ENCODE measurements at places on chromosomes 3 and 15.

- H3K27ac ChIP-seq = no peak within 1 kb of the TSS
- DNase-seq = no peak
- peak within 1 kb of the TSS; percentile 39 for H3K4me3 ChIP-seq
Measured at GRCh38 chr3:50204804-50205412, at the start of gene SLC38A3. SLC38A3 (plus strand) TSS chr3:50205271; CDS start chr3:50214200, 8,929 bp downstream.

- no peaks in the 10 kb centered on the region for H3K27me3 ChIP-seq
- peak overlapping the region; percentile 68 for H3K27ac ChIP-seq
- peak overlapping the region; percentile 20 for H3K4me3 ChIP-seq
- DNase-seq = peak; percentile 67
- peaks cover 22% of the 10 kb centered on the region for H3K36me3 ChIP-seq
- peaks cover 65% of the 10 kb centered on the region for H3K4me1 ChIP-seq
Measured at GRCh38 chr15:77002954-77003912, 8.3 kb downstream of the PSTPIP1 start.

DNA sequence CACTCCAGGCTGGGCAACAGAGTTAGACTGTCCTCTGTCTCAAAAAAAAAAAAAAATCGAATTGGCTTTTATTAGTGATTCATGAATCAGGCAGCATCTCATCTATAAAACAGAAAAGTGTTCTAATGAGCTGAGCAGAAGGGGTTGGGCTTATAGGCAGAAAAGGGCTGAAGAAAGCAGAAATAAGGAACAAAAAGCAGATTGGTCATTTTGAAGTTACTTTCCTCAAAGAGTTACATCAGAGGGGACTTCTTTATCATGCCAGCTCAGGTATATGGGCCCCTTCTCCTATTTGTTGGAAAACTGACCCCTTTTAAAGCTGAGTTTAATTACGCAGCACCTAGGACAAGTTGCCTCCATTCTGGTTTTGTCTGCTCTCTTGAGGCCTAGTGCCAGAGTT is 722 bp upstream of the POGLUT1 start:
- H3K4me3 ChIP-seq = no peak overlapping the region
- peaks cover 8% of the 10 kb centered on the region for H3K4me1 ChIP-seq
- DNase-seq = no peak
- H3K36me3 ChIP-seq = peaks cover 16% of the 10 kb centered on the region
- H3K27ac ChIP-seq = no peak overlapping the region

DNA sequence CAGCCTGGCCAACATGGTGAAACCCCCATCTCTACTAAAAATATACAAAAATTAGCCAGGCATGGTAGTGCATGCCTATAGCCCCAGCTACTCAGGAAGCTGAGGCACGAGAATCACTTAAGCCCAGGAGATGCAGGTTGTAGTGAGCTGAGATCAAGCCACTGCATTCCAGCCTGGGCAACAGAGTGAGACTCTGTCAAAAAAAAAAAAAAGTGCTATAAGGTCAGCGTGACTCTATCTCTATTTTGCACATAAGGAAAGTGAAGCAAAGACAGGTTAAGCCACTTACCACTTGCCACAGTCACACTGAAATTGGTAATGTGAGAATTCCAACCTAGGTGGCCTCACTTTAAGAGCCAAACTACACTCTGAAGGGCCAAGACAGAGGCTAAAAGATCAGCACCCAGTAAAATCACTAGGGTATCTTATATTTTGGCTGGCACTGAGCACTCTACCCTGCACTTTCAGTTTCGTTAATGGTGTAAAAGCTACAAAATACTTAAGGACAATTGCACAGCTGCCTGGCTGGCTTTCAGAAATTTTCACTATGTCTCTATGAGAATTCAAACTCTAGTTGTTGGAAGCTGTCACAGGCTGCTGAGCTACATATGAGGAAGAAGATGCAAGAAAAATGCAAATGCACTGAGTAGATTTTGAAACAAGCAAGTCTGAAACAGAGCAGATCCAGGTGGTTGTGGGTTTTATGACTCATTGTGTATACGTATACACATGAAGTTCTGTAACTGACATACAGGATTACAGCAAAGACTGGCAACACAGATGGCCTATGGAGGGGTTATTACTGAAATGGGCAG is 32.7 kb downstream of the TRANK1 start:
- peaks cover 24% of the 10 kb centered on the region for H3K4me1 ChIP-seq
- H3K27ac ChIP-seq = peak overlapping the region; percentile 69
- no peaks in the 10 kb centered on the region for H3K36me3 ChIP-seq
- no peaks in the 10 kb centered on the region for H3K27me3 ChIP-seq
- no peak for DNase-seq

GRCh38 chr15:99098426-99098825 is 6.5 kb upstream of the SYNM start:
- DNase-seq = no peak
- H3K4me1 ChIP-seq = no peaks in the 10 kb centered on the region
- no peaks in the 10 kb centered on the region for H3K36me3 ChIP-seq
- H3K27ac ChIP-seq = no peak overlapping the region
- no peak overlapping the region for H3K4me3 ChIP-seq
- H3K27me3 ChIP-seq = peaks cover 11% of the 10 kb centered on the region

DNA sequence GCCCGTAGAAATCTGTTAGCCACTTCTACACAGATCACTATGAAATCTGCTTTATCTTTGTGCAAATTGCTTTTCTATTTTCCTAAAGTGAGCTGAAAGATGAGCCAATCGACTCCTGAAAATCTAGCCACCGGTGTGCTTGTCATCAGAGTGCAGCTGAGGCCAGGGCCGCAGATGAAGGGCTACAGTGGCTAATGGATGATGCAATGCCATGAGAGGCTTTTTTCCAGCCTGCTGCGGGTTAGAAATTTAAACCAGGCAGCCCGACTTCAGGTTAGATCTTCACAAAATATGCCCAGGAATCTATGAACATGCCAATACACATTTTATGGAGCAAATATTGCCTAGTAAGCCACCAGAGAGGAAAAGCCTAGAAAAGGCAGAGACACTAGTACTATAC is 948.2 kb upstream of the CFAP20DC start:
- DNase-seq = no peak
- H3K27ac ChIP-seq = no peak overlapping the region
- no peaks in the 10 kb centered on the region for H3K4me1 ChIP-seq
- no peaks in the 10 kb centered on the region for H3K36me3 ChIP-seq
- H3K27me3 ChIP-seq = no peaks in the 10 kb centered on the region

DNA sequence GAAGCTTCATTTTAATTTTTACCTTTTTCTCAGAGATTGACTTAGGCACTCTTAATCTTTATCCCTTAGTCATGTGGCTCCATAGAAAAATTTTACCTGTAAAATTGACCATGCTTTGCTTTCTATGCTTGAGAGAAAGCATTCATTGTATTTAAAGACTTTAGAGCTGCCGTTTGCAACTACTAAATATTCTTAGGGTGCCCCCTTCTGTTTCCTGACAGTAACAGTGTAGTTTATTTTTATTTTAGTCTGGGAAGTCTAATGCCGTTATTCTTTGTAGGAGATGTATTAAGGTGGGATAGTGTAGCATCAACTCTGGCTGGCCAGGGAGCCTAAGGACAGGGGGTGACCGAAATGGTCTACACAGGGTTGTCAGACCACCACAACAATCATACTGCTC is 84.5 kb upstream of the SYNPR start:
- H3K27me3 ChIP-seq = no peaks in the 10 kb centered on the region
- H3K36me3 ChIP-seq = no peaks in the 10 kb centered on the region
- H3K4me1 ChIP-seq = no peaks in the 10 kb centered on the region
- H3K27ac ChIP-seq = no peak overlapping the region
- no peak for DNase-seq

DNA sequence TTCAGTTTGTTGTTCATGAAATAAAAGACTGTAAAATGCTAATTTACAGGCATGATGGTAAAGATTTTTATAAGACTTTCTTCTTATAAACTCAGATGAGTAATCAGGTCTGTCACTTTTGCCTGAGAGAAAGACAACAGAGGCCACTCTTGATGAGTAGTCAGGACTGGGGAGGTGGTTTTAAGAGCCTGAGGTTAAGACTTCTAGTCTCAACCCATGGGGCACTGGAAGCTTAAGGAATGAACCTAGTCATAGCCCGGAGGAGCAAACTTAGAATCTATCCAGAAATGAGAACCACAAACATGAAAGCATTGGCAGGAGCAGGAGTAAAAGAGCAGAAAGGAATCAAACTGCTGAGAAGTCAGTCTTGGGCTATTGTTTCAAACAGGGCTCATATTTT is 846.3 kb upstream of the ARPP21 start:
- no peak overlapping the region for H3K4me3 ChIP-seq
- H3K27me3 ChIP-seq = no peaks in the 10 kb centered on the region
- no peaks in the 10 kb centered on the region for H3K36me3 ChIP-seq
- no peaks in the 10 kb centered on the region for H3K4me1 ChIP-seq
- DNase-seq = no peak

GRCh38 chr15:66939016-66939415 is 126.4 kb upstream of the SMAD3 start:
- H3K4me1 ChIP-seq = no peaks in the 10 kb centered on the region
- no peaks in the 10 kb centered on the region for H3K36me3 ChIP-seq
- no peaks in the 10 kb centered on the region for H3K27me3 ChIP-seq

GRCh38 chr15:47796830-47797229 is 79.5 kb downstream of the SEMA6D start:
- DNase-seq = no peak
- H3K4me1 ChIP-seq = no peaks in the 10 kb centered on the region
- H3K27me3 ChIP-seq = no peaks in the 10 kb centered on the region

GRCh38 chr3:55160241-55160983 is 232.6 kb upstream of the LRTM1 start:
- H3K4me3 ChIP-seq = no peak overlapping the region
- no peak for DNase-seq
- no peaks in the 10 kb centered on the region for H3K27me3 ChIP-seq
- no peaks in the 10 kb centered on the region for H3K4me1 ChIP-seq

DNA sequence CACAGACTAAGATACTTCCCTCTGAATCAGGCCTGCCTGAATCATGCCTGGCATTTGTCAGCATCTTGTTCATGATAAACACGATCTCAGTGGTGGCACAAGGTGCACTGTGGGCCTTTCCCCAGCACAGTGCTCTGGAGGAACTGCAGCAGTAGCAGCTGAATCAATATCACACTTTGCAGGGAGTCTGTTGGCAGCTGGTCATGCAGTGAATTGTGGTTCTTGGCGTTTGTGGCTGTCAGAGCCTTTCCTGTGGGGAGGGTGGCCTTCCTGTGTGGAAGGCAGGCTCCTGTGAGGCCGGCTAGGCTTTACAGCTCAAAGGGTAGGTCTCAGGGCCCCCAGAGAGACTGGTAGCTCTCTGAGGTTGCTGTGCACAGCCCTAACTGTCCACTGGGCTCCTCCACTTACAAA is 54.4 kb upstream of the TLE3 start:
- no peak for DNase-seq
- no peaks in the 10 kb centered on the region for H3K4me1 ChIP-seq
- H3K27ac ChIP-seq = no peak overlapping the region
- no peak overlapping the region for H3K4me3 ChIP-seq
- H3K36me3 ChIP-seq = no peaks in the 10 kb centered on the region
- H3K27me3 ChIP-seq = no peaks in the 10 kb centered on the region

DNA sequence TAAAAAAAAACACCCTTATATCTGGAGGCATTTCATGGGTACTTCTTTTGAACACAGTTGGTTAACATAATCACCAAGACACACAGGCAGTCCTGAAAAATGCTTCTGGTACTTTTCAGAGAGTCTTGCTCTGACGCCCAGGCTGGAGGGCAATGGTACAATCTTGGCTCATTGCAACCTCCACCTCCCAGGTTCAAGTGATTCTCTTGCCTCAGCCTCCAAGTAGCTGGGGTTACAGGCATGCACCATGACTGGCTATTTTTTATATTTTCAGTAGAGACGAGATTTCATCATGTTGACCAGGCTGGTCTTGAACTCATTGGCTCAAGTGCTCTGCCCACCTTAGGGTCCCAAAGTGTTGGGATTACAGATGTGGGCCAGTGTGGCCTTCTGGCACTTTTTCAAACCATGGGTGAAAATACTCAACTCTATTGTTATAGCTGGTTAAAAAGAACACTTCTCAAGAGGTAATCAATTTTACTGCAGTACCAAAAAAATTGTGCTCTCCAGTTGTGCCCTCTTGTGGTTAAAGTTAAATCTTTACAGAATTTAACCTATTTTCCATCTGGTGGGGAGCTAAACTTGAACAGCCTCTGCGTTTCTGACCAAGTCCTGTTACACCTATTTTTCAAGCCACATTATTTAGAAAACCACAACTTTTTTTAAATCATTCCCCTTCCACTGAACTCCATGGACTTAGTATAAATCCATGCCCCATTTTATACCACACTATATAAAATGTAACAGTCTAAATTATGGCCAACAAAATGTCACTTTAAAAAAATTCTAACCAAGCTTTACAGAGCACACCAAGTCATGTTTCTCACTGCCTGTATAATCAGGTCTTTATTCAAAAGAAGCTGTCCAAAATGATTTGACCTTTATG is 1.2 kb upstream of the SNAPC5 start:
- no peak overlapping the region for H3K27ac ChIP-seq
- H3K36me3 ChIP-seq = peaks cover 71% of the 10 kb centered on the region
- peaks cover 35% of the 10 kb centered on the region for H3K4me1 ChIP-seq
- H3K27me3 ChIP-seq = no peaks in the 10 kb centered on the region
- no peak overlapping the region for H3K4me3 ChIP-seq

DNA sequence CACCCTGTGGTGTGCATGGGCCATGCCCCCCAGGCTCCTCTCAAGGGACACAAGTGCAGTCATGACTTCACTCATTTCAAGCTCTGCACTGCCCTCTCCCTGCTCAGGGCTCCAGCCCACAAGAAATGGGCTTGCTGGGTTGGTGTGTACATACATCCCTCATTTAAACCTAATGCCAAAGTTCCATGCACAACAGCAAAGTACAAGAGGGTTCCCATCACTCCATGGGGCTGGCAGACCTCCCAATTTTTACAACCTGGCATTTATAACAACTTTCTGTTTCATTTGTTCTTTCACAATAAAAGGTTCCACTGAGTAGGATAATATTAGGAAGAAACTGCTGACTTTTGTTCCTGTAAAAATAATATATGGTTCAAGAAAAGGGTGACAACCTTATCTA is 54.3 kb downstream of the HERC2 start:
- DNase-seq = no peak
- peaks cover 46% of the 10 kb centered on the region for H3K36me3 ChIP-seq
- no peaks in the 10 kb centered on the region for H3K27me3 ChIP-seq
- no peak overlapping the region for H3K27ac ChIP-seq
- no peak overlapping the region for H3K4me3 ChIP-seq
- no peaks in the 10 kb centered on the region for H3K4me1 ChIP-seq

DNA sequence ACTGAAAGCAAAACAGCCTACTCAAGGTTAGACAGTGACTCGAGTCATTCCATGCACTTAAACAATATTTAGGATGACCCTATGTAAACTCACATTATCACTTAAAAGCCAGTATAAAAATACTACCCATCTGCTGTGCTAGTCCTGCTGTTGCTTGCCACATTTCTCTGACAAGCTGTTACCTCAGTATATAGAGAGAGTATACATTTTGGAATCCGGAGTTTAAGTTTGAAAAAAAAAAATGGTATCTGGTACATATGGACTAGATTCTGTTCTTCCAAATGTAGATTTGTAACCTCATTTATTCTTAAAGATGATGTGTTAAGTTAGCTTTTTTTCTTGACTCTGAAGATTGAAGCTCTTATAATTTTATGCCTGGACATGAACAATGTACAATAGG is 503.8 kb upstream of the TPRG1 start:
- no peak overlapping the region for H3K27ac ChIP-seq
- no peaks in the 10 kb centered on the region for H3K27me3 ChIP-seq
- DNase-seq = no peak
- H3K4me3 ChIP-seq = no peak overlapping the region
